Ureter (tissue), 1 donor: ENCODE measurements at places on chromosomes 4 and X. TPM values are rescaled to one million over a fixed set of nuclear protein-coding genes. Genes with fewer than 3 reads are reported as not detected.
A peak's percentile ranks its signal among the peaks of the same experiment; 100 is the strongest.

GRCh38 chr4:48944252-48944651 lies 37.7 kb upstream of the OCIAD2 start:
- DNase-seq, result no peak

DNA sequence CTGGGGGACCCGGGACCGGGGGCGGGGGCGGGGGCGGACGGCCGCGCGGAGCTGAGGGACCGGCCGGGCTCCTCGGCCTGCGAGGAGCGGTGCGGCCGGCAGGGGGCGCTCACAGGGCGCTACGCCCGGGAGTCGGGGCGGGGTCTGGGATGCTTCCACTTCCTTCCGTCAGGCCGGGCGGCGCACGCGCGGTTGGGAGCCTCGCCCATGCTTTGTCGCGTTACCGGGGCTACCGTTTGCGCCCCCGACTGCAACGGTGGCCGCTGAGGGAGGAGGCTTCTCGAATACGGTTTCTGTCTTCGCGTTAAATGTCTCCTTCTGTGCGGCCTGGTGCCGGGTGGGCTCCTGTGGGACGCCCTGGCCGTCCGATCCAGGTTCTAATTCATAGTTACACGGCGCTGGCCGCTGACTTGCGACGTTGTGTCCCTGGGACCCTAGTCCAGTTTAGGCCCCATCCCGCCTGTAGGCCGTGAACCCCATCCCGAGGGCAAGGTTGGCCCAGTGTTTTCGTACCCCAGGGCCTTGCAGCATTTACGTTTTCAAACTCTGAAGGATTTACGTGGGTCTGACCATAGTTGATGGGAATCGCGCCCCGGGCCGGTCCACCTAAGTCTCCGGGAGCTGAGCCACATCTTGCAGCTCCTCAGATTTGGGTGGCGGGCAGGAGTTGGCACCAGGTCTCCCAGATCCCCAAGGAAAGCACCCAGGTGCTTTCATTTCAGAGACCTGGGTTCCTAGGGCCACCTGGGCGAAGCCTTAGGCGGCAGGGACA lies 549 bp downstream of the MSL3 start:
- DNase-seq, result peak; percentile 86

DNA sequence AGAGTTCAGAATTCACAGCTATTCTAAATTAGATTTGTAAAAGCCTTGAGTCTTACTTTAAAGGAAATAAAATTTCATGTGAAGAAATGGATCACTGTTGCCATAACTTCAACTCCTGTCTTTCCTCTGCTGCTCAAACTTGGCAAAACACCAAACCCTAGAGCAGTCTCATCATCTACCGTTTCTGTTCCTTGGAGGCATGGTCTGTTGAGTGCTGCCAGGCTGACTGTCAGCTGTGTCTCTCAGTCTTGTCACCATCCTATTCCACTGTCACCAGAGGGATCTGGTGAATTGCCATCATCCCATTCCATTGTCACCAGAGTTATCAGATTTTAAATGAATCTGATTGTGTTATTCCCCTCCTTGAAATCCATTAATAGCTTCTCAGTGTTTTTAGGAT lies 55.6 kb downstream of the STIM2 start:
- no peak for DNase-seq

- DNase-seq, result no peak
Measured at GRCh38 chr4:688854-689681, at the start of gene SLC49A3. SLC49A3 (minus strand) TSS chr4:689151; CDS start chr4:689127, 24 bp downstream.

GRCh38 chr4:121421594-121421993 lies 40.8 kb upstream of the QRFPR start:
- no peak for DNase-seq

The ABCG2 gene
- total RNA-seq, result 6.3 TPM

The VEGFC gene
- total RNA-seq, result 13.7 TPM
